ENCODE measurements at places on chromosomes 16 and 17. TPM values are rescaled to one million over a fixed set of nuclear protein-coding genes. Genes with fewer than 3 reads are reported as not detected.
A peak's percentile ranks its signal among the peaks of the same experiment; 100 is the strongest.

Gene SLC52A1
- not detected for total RNA-seq

DNA sequence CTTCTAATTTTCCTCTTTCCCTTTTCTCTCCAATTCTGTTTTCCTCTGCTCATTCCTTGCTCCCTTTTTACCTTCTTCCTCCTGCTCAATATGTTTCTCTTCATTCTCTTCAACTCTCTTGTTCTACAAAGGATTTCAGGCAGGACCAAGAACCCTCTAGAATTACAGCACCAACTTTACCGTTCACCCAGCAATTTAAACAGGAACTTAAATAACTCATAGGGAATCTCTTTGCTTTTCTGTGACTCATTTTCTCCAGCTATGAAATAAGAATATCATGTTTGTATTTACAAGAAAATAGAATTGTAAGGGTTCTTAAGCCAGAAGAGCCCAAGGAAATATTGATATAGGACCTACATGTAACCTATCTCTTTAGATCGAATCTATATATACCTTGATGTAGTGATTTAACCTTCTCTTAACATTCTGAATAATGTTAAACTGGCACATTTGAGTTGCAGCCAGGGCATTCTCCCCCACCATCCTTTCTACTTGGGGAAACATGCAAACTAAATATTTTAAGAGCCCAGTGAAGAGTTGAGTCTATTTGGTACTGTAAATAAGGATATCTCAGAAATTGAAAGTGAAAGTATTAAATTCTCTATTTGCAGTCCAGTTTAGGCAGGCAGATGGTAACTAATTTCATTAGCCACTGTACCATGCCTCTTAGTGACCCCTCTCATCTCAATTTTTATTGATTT lies 137.0 kb downstream of the ANKFN1 start:
- peak; percentile 30 for DNase-seq

GRCh38 chr16:57681950-57682728 lies 12.5 kb upstream of the DRC7 start:
- DNase-seq: no peak

GRCh38 chr16:15979801-15980200 lies 30.4 kb downstream of the ABCC1 start:
- DNase-seq: no peak

DNA sequence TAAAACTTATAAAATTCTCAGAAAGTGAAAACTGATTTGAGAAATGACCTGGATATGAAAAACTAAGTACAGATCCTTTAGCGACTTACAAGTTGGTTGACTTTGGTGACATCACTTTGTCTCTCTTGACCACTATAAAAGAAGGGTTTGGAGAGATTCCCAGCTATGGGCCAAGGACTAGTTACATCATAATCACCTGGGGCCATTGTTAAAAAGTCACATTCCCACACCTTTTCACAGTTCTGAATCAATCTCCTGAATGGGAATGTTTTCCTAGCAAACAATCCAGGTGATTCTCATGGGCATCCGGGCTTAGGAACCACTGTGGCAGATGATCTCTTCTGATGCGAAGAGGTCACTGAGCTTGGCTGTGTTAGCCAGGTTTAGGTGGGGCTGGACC lies 620 bp upstream of the VWA3A start:
- no peak for DNase-seq

DNA sequence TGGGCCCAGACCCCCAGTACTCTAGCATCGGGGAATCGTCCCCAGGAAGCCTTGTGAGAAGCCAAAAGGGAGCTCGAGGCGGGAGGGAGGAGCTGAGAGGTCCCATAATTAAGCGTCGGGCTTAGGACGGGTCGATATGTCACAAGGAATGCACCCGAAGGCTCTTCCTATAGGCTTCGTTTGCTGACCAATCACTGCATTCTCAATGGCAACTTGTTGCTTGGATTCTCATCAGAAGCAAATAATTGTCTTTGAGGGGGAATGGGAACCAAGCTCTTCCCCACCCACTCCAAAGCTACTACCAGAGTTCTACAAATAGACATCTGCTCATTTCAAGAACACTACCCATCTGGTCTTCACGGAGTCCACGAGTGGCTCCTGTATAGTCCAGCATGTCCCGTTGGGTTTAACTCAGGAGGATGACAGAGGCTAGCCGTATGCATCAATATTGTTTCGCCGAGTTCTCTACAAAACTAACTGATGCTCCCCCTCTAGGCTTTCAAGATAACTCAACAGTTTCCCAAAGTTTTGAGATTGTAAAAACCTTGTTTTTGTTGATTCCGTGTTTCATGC lies 628 bp upstream of the BLMH start:
- no peak for DNase-seq

DNA sequence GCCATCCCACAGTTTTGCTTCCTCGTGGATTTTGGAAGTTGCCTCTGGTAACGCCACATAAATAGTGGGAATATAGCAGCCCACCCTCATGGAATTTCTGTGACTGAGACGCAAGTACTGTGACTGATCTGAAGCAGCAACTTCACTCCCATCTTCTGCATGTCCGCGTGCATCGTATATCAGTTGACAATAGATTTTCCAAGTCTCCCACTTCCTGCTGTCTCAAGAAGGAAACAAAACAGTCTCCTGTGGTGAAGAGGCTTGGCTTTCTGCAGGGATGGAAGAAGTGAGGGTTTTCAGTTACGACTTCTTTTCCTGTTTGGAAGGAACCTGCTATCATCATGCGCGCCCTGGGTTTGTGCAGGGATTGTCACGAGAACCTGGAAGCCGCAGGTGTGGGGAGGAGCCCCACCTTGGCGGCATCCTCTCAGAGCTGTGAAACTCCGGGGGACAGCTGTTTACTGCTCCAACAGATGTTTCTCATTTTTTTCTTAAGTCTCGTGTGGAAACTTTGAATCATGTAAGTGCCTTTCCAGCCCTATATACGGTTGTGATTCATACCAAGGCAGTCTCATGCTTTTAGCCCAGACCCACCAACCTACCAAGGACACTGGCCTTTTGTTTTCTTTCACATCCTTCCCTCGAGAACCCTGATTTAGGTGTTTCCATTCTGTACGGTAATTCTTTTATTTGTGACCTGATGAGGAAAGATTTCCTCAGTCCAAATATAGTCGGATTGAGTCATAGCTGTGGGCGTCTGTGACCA lies 57.5 kb downstream of the WIPI1 start:
- no peak for DNase-seq

Gene TP53TG3F
- total RNA-seq: not detected

DNA sequence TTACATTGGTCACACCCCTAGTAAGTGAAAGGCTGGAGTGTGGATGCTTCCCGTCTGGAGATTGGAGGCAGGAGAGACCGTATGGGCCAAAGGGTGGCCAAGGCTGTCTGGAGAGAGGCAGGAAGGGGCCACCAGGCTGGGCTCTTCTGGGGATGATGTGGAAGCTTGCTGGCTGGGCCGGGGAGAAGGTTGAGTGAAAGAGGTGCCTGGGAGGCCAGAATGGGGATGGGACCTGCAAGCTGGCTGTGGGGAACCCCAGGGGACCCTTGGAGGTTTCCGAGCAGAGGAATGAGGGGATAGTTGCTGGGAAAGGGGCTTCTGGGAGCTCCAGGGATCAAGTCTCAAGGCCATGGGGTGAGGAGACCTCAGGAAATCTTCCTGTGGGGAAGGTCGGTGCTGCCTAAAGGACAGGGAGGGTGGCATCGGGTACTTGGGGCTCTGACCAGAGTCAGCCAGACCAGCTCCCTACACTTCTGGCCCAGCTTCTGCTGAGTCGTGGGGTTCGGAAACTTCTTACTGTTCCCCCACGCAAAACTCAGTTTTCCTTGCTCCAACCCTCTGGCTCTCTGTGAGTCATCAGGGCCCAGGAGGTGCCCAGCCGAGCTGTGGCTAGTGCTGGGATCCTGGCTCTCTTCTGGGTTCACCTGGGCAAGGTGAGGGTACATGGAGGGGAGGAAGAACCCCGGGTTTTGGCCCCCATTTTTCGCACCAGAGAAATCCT lies 3.1 kb downstream of the MRC2 start:
- no peak for DNase-seq

Measured in hematopoietic multipotent progenitor cell (in vitro differentiated cells).